NCI-H524 treated with DMSO at 0.1 percent for 48 hours (cell line): ENCODE measurements at places on chromosomes 4 and X.
A peak's percentile ranks its signal among the peaks of the same experiment; 100 is the strongest.

DNA sequence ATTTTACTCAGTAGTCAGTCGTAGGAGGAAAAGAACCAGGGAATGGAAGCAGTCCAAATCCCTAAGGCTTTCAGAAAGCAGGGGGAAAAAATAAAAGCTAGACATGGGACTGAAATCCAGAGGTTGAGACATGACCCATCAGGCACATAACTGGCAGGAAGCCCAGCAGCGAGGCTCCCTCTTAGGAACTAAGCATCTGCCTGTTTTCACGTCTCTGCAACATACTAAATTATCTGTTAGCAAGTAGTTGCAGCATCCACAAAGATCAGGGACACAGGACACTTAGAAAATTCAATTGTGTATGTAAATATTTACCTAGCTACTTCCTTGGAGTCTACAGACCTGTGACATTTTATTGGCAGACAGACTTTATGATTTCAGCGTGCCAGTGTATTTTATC is 118.0 kb upstream of the EDNRA start:
- no peak for DNase-seq

DNA sequence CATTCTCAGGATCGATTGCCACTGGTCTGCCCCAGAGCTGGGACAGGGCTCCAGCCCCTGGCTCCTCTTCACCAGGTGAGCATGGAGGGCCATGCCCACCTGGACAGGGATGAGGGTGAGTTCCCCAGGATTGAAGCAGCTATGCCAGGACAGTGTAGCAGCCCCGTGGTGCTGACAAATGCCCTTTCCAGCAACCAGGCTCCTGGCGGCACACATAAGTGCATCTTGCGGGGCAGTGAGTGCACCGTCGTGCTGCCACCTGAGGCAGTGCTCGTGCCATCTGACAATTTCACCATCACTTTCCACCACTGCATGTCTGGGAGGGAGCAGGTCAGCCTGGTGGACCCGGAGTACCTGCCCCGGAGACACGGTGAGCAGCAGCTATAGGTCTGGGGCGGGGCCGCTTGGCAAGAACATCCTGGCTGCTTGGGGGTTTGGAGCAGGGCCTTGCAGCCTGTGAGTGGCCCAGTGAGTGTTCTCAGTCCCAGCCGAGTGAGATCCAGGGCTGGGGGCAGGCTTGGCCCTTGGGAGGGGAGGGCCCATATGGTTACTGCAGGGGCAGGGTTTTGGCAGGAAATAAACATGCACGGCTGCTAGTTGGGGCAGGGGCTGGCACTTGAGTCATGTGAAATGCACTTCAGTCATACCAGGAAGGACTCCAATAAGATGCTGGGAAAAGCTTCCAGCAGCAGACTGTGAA is 6.1 kb downstream of the IL9R start:
- no peak for DNase-seq

DNA sequence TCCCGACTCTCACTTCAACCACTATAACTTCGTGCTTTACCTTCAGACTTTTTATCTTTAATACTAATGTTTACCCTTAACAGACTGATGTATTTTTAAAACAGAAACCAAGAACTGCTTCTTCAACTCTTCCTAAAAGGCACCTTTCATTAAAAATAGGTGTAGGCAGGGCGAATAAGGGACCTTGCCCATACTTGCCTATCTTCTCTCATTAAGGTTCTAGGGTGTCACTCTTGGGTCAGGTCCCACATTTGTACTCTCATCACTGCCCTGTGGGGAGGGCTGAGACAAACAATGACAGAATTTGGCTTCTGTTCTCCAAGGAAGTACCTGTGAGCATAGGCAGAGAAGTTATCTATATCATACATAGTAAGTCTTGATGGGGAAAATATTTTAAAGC is 69.7 kb downstream of the ANKRD50 start:
- DNase-seq, result no peak

DNA sequence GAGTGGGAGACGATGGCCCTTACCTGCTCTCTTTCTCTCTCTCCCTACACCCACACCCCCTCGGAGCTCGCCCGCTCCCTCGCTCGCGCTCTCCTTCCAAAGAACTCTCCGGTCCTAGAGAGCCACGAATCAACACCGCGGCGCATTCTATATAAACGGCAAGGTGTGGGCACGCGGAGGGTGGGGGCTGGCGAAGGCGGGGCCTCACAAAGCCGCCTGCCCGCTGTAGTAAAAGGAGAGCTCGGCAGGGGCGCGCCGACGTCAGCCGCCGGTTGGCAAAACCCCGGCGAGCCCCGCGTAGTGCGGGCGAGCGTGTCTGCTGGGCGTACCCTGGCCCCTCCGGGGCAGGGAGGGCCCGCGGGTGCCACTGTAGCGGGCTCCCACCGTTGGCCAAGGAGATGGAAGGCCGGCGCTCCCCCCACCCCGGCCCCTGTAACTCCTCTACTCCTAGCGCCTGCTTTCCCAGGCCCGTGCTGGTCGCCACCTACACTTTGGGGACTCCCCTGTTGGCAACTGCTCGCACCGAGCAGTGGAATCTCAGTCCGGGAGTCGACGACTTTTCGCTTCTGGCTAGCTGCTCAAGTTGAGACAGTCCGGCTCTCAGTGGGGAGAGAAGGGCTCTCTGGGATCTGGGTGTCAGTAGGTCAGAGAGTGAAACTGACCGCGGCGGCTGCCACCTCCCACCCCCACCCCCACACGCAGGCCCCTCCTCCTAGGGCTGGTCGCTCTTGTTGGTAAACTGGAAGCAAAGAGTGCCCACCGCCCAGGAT is 325.5 kb upstream of the F9 start:
- DNase-seq, result no peak

- DNase-seq, result no peak
Measured at GRCh38 chr4:122671919-122672490, 51.1 kb upstream of the IL21 start.

DNA sequence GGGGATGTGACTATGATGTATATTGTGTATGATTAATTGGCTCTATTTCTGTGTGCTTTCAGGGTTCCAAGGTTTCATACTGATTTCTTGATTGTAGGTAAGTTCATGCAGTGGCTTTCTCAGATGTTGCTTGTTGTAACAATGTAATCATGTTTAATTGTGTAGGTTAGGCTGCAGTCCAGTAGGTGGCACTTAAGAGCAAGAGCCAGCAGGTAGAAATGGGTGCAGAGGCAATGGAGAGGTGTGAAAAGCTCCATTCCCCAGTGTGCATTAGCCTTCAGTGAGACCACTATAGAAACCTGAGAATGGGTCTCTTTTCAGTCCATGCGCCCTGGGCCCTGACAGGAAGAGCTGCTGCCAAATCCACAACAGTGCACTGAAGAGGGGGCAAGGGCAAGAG is 28.2 kb downstream of the DCAF12L2 start:
- no peak for DNase-seq

GRCh38 chrX:118742176-118742575 is 14.8 kb downstream of the IL13RA1 start:
- DNase-seq, result no peak

DNA sequence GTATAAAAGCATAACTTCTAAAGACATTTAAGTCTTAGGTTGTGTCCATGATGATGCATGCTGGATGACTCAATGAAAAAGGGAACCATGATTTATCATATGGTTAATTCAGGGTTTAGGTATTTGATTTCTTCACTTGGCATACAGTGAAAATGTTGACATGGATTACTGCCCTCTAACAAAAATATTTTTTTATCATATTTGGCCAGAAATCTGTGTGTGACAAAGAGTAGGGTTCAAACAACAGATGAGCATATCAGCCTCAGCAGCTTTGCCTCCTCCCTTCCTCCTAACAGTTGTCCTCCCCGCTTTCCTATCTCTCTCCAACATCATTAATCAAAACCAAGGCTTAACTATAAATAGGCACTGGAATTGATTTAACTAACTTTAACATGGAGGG is 46.3 kb downstream of the ARHGAP6 start:
- DNase-seq, result no peak

GRCh38 chr4:106079616-106080015 is 184.3 kb downstream of the NPNT start:
- no peak for DNase-seq

DNA sequence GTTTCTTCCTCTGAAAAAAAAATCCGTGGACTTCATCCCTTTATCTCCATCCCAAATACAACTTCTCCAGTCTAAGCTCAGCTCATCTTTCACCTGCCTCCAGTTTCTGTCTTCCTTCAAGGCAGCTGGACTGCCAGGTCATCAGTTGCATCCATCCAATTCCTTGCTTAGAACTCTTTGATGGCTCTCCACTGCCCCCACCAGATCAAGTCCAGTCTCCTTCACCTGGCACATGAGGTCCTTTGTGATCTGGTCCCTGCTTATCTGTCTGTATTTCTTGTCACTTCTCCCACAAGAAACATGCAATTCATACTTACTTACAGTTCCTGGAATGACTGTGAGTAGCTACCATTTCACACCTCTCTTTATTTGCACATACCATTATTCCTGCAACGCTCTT is 33.8 kb downstream of the OTUD6A start:
- no peak for DNase-seq

- no peak for DNase-seq
Measured at GRCh38 chr4:169420291-169420690, 149.5 kb upstream of the SH3RF1 start.

DNA sequence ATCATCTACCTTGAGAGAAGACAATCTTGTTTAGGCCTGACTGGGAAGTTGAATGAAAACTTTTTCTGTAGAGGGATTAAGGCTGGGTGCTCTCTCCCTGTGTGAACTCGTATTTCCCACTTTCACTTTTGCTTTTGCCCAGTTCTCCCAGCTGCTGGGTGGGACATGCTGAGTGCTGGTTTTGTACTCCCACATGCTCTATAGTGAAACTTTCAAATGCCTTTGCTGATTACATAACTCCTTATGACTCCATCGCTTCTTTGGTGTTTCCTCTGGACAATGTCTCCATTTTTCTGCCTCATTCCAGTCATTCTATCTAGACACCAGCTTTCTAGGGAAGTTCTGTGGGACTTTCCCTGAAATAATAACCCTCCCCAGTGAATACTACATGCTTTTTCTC is 100.5 kb downstream of the CLNK start:
- no peak for DNase-seq

GRCh38 chr4:152605641-152606335 is 69.9 kb upstream of the FBXW7 start:
- peak; percentile 48 for DNase-seq

- DNase-seq, result no peak
Measured at GRCh38 chrX:53711436-53711835, 24.9 kb upstream of the HUWE1 start.

GRCh38 chrX:56066016-56066415 is 166.1 kb upstream of the KLF8 start:
- no peak for DNase-seq

- no peak for DNase-seq
Measured at GRCh38 chr4:6900956-6901355, 8.7 kb upstream of the TBC1D14 start.

GRCh38 chrX:112704187-112704586 is 24.4 kb upstream of the LHFPL1 start:
- no peak for DNase-seq

DNA sequence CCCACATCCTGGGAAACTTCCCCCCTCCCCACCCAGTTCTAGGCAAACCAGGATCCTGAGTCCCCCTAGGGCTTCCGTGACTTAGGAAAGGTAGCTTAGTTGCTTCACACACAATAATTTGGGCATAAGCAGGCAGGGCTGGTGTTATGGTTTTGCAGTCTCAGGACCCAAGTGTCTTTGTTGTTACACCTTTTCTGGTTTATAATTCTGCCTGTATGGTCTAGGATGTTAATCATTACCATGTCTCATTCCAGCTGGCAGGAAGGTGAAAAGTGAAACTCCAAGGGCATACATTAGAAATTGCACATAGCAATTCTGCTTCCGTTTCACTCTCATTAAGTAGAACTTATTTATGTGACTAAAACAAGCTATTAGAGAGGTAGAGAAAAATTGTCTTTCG is 16.8 kb downstream of the UGT8 start:
- DNase-seq, result no peak

- DNase-seq, result peak; percentile 86
Measured at GRCh38 chr4:140049024-140049848, 104.7 kb downstream of the MAML3 start.

DNA sequence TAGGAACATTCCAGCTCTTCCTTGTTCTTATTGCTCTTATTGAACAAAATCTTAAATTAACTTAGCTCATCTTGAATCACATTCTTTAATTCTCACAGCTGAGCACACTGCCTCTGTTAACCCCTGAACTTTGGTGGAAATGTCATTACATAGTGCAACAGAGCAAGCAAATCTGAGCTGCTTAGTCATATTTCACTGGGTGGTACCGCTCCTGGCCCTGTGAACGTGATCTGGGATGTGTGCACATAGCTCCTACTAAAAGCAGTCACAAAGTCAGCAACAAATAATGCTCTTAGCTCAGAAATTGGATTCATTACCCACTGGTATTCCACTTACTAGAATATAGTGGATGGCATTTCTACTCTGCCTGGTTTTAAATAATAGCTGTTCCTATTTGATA is 27.9 kb downstream of the ARHGEF6 start:
- DNase-seq, result no peak

DNA sequence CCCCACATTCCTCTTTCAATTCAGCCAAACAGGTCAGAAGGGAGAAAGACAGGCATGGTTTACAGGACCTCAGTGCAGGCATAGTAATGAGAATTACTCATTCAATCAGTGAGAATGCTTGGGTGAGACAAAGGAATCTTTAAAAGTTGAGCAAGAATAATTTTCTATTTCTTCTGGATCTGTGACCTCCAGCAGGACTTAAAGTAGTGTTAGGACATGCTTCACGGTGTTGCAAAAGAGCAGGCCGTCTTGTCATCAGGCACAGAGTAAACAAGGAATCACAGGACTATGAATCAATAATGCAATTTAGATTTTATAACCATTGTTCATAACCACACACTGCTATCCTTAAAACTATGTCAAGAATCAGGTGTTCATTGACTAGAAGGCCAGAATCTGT is 130.6 kb upstream of the GLRA2 start:
- DNase-seq, result no peak

GRCh38 chr4:87540146-87541058 is 11.2 kb upstream of the SPARCL1 start:
- no peak for DNase-seq

DNA sequence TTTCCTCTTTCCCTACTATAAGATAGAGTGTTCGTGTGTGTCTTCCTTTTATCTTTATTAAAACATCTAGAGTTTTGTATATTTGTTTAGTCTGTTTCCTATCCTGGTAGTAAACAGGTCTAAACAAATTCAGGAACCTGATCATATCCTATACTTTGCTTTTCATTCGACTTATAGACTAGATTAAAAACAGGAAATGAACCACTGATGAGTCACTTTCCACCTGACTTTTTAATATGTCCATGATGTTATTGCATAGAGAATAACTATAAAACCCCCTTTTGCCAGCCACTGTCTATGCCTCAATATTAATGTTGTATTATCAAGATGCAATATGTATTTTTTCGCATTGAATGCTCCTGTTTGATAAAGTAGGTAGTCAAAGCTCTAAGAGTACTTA is 1794.0 kb downstream of the STIM2 start:
- no peak for DNase-seq

DNA sequence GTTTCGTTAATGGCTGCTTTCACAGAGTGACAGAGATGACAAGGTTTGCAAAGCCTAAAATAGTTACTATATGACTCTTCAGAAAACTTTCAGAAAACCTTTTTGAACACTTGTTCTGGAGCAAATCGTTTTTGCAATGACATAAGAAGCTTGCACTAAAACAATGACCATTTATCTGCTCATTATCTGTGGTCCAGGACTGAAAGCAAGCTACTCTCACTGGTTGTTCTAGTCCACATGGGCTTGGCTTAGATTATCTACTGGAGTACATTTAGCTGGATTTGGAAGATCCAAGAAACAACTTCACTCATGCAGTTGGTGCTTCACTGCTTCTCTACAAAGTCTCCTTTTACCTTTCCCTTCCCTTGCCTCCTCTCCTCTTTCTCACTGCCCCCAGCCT is 1836.4 kb upstream of the AGA start:
- no peak for DNase-seq
